Left lung (tissue), 14 donors: ENCODE measurements at places on chromosomes 11 and 22. TPM values are rescaled to one million over a fixed set of nuclear protein-coding genes. Genes with fewer than 3 reads are reported as not detected.

PHETA2 gene
- 18.7 TPM for total RNA-seq

- peak; percentile 86 for DNase-seq
Measured at GRCh38 chr11:117876341-117877119, at the start of gene FXYD6. Gene FXYD6, minus strand, starts transcription at chr11:117876658. Its CDS starts 33,882 bp downstream, at chr11:117842776.

DBX1 gene
- not detected for total RNA-seq

GRCh38 chr11:8947230-8947943 lies 4.6 kb upstream of the ASCL3 start:
- DNase-seq = no peak

PTPN5 gene
- total RNA-seq = 0.13 TPM

PNPLA3 gene
- total RNA-seq = 2.4 TPM

GRCh38 chr11:126006068-126006467 lies 56.6 kb downstream of the CDON start:
- no peak for DNase-seq

GRCh38 chr11:134975866-134976376 lies 563.9 kb upstream of the B3GAT1 start:
- no peak for DNase-seq

DNA sequence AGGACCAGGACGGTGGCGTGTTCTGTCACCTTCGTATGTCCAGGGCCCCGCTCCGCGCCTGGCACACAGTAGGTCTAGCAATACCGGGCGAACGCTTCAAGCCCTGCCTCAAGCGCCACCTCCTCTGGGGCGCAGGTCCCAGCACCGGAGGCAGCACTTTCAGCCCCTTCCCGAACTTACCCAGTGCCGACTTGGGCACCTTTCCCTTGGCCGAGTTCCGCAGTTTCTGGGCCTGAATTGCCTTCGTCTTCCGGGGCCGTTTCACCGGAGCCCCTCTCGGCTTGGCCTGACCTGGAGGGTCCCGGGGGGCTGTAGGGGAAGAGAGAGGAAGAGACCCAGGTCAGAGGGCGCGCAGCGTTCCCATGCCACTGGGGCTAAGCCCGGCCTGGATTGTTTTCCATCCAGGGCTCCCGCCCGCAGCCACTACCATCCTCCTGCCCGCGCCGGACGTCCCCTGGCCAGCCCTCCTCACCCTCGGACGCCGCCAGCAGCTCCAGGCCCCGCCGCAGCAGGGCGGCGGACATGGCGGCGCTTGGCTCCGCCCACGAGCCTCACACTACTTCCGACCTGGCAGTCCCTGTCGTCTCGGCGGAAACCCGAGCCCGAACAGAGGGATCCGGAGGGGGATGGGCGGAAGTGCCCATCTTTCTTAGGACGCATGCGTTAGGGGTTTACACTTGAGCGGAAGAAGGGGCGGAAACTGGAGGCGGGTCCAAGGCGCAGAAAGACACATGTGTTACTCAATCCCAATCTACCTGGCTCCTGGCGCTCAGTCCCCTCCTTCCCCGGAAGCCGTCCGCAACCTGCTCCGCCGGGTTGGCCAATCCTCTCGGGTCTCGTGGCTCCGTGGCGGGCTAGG lies at the start of gene RPS19BP1:
TSS of gene RPS19BP1 (minus strand) at position 534 of the 859 bp plus-strand sequence. CDS start at position 524, 10 bp downstream.
- DNase-seq = peak; percentile 99

OR4C16 gene
- total RNA-seq = not detected

LAYN gene
- total RNA-seq = 9.6 TPM

DNA sequence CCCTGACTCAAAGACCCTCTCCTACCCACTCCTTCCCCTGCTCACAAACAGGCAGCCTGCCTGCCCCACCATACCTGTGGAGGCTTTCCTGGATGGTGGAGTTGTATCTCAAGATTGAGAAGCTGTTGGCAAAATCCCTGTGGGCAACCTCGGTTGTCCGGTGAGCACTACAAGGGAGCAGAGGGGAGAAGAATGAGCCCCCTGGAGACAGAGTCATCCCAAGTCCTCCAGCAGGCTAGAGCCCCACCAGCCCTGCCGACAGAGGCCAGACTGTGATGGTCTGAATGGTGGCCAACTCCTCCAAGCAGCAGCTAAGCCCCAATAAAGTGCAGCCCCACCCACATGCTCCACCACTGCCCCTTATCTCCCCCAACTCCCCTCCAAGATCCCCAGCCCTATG lies 17.5 kb downstream of the TMPRSS13 start:
- no peak for DNase-seq

- no peak for DNase-seq
Measured at GRCh38 chr22:24437741-24438328, 10.4 kb downstream of the ADORA2A start.

DNA sequence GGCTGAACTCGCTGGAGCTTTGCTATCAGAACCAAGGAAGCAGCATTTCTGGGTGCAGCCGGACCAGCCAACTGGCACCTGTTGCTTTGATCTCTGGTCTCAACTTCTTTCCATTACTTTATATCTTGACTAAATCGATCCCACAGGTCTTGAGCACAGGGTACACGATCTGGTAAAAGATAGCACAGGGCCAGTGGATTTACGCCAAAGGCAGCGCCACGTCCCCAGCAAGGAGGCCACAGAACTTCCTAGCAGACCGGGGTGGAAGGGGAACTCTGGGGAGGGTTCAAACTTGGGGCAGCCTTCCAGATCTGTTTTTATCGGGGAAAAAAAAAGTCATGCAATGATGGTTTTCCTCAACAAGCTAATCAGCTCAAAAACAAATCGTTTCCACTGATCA lies 14.0 kb downstream of the VPS37C start:
- DNase-seq = no peak

GRCh38 chr11:56887940-56888339 lies 100.8 kb upstream of the OR5AK2 start:
- DNase-seq = no peak

DNA sequence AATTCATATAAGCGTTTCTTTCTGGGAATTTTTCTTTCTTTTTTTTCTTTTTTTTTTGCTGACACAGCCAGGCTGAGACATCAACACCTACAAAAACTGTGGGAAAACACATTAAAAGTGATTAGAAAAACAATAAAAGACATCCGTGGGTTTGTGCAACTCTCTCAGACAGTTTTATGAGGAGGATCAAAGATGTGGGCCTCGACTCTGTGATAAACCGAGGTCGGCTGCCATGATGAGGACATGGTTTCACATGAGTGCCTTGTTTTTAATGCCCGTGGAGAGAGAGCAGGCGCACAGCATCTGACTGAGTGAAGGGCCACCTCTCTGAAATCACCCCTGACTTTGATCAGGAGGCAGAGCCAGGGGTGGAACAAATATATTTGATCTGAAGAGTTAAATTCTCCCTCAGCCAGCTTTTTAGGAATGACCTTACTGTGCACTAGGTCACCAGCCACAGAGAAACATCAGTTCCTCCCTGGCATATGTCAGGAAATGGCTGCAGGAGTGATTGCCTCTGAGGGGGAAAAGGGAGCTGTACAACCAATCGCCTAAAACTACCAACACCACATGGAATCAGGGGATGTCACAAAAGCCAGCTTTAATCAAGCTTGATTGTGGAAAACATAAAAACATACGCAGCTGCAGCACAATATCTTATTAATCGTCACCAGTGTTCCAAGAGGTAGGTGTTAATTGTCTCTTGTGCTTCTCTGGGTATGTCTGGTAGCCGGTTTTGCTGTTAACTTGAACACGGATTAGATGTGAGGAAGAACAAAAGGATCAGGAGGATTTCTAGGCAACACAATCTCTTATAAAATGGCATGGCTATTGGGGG lies 164.7 kb downstream of the MAML2 start:
- no peak for DNase-seq

SESN3 gene
- 45.0 TPM for total RNA-seq

GRCh38 chr11:79276736-79277325 lies 164.0 kb downstream of the TENM4 start:
- DNase-seq = no peak

ISX gene
- not detected for total RNA-seq

ANO9 gene
- total RNA-seq = 20.2 TPM

LIF gene
- 8.1 TPM for total RNA-seq

TMPRSS13 gene
- 4.6 TPM for total RNA-seq

GRCh38 chr11:112570333-112570732 lies 309.7 kb upstream of the PLET1 start:
- no peak for DNase-seq

HBG1 gene
- total RNA-seq = not detected

DNA sequence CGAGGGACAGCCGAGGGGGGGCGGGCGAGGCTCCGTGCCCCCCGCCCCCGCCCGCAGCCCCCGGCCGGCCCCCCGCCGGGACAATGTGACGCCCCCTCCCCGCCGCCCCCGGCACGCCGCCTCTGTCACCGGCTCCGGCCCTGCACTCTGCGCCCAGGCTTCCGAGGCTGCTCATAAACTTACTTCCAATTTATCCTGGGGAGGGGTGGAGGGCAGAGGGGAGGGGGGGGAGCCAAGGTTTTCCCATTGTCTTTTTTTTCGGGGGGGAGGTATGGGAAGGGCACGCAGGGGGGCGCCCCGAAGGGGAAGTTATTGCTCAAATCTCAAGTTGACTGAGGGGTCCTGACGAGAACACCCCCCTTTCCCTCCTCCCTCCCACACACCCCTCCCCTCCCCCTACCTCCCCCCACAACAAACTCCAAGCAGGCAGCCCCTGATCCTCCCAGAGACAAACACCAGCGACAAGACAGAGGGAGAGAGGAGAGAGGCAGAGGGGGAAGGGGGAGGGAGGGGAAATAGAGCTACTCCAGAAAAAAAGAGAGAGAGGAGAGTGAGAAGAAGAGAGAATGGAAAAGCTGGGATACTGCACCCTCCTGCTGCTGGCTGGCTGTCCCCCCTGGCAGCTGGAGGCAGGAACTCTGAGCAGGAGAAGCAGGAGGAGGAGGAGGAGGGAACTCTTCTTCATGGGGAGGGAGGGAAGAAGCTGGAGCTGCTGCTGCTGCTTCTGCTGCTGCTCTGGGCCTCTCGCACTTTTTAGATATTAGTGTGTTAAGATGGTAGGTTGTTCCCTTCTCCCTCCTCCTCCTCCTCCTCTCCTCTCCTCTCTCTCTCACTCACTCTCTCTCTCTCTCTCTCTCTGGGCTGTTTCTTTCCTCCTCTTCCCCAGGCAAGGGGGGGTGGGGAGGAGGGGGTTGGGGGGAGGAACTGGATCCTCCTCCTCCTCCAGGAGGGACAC lies 631 bp downstream of the PHF21A start:
- DNase-seq = peak; percentile 43

- DNase-seq = no peak
Measured at GRCh38 chr11:129722529-129722928, 93.1 kb upstream of the TMEM45B start.

MCAM gene
- total RNA-seq = 59.5 TPM

DNA sequence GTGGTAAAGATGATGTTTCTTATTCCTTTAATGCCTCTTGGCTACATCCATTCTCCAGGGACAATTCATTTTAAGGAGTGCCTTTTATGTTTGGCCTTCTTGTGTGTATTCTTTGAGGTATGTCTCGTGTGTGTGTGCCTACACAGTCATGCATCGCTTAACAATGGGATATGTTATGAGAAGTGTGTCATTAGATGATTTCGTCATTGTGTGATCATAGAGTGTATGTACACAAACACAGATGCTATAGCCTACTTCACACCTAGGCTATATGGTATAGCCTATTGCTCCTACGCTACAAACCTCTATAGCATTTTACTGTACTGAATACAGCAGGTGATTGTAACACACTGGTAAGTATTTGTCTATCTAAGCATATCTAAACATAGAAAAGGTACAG lies 23.0 kb downstream of the ZNF202 start:
- DNase-seq = no peak

DNA sequence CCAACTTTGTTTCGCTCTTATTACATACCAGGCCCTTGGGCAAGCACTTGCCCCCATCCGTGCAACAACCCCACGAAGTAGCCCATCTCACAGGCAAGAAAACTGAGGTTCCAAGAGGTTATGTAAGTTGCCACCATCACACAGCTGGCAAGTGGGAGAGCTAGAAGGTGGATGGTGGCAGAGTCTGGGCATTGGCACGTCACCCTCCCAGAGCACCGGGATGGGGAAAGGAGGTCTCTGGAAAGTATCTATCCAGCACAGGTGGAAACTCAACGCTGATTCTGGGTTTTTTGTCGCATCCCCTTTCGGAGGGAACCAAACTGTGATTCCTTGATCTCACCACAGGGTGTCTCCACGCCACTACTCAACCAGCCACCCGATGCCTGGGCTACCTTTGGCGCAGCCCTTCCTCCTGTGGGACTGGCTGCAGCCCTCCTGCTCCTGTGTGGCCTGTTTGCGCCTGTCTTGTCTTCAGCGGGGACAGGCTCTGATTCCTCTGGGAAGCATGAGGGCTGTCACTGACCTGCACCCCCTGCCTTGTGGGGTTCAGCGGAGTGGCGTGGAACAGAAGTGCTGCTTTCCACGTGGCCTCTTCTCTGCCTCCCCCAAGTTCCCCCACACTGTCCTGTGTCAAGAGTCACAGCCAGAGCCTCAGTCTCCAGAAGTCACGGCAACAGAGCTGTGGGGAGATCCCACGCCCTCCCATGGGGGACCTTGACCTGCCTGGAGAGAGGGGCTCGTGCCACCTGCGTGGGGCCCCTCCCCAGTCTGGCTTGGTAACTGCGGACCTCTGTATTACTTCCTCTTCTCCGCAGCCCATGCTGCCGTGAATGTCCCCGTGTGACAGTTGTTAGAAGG lies 34.4 kb upstream of the TRIM29 start:
- DNase-seq = peak; percentile 57

DNA sequence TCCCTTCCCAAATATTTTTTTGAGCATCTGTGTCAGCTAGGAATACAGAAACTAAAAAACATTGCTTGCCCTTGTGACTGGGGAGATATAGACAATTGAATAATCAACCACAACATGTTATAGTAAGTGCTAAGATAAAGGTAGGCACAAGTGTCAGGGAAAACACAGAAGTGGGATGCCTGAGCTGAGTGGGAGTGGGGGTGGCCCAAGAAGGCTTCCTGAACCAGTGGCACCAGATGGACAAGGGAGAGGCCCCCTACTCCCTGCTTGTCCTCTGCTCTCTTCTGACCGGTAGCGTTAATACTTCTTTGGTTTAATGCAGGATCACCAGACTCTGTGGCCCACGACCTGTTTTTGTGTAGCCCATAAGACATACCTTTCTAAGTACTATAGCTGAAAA lies 48.8 kb downstream of the PACS1 start:
- no peak for DNase-seq

OR8D4 gene
- total RNA-seq = not detected

- DNase-seq = no peak
Measured at GRCh38 chr22:42872821-42873220, 15.7 kb upstream of the ARFGAP3 start.

- no peak for DNase-seq
Measured at GRCh38 chr11:78048561-78048960, 15.1 kb upstream of the THRSP start.

B4GALNT4 gene
- 2.3 TPM for total RNA-seq

NXPE1 gene
- not detected for total RNA-seq
